ENCODE measurements at places on chromosomes 5 and 9. TPM values are rescaled to one million over a fixed set of nuclear protein-coding genes. Genes with fewer than 3 reads are reported as not detected.

Gene TRIM7
- total RNA-seq: 0.83 TPM

Gene SERF1B
- 10.4 TPM for total RNA-seq

Gene SLC6A3
- not detected for total RNA-seq

Gene PFN3
- not detected for total RNA-seq

Gene PCYOX1L
- total RNA-seq: 7.0 TPM

Gene C9
- total RNA-seq: not detected

Gene ZNF366
- not detected for total RNA-seq

Gene FYB1
- total RNA-seq: not detected

Gene TRIM14
- total RNA-seq: 3.0 TPM

DNA sequence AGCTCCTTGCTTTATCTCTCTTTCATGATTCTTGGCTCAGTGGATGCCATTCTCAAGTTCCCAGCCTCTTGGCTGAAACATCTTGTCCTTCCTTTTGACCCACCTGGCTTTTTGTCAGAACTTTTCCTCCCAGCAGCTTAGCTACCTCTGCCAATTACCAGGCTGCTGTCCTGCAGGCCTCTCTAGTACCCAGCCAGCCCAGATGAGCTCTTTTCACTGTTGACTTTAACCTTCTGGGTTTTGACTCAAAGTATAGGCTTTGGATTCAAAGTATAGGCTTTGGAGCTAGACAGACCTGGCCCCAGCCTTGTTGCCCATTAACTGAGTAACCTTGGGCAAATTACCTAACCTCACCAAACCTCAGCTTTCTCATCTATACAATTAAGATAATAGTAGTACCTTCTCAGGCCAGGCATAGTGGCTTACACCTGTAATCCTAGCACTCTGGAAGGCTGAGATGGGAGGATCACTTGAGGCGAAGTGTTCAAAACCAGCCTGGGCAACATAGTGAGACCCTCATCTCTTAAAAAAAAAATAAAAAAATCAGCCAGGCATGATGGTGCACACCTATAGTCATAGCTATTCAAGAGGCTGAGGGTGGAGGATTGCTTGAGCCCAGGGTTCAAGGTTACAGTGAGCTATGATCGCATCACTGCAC lies 6.6 kb upstream of the TMEFF1 start:
- H3K4me1 ChIP-seq: no peaks in the 10 kb centered on the region
- H3K27ac ChIP-seq: no peak overlapping the region
- no peak overlapping the region for H3K4me3 ChIP-seq
- no peak for DNase-seq
- H3K27me3 ChIP-seq: no peaks in the 10 kb centered on the region

GRCh38 chr9:4883326-4883873 lies 90.7 kb downstream of the RCL1 start:
- no peak for DNase-seq
- no peak overlapping the region for H3K4me3 ChIP-seq
- no peaks in the 10 kb centered on the region for H3K27me3 ChIP-seq
- no peaks in the 10 kb centered on the region for H3K4me1 ChIP-seq

DNA sequence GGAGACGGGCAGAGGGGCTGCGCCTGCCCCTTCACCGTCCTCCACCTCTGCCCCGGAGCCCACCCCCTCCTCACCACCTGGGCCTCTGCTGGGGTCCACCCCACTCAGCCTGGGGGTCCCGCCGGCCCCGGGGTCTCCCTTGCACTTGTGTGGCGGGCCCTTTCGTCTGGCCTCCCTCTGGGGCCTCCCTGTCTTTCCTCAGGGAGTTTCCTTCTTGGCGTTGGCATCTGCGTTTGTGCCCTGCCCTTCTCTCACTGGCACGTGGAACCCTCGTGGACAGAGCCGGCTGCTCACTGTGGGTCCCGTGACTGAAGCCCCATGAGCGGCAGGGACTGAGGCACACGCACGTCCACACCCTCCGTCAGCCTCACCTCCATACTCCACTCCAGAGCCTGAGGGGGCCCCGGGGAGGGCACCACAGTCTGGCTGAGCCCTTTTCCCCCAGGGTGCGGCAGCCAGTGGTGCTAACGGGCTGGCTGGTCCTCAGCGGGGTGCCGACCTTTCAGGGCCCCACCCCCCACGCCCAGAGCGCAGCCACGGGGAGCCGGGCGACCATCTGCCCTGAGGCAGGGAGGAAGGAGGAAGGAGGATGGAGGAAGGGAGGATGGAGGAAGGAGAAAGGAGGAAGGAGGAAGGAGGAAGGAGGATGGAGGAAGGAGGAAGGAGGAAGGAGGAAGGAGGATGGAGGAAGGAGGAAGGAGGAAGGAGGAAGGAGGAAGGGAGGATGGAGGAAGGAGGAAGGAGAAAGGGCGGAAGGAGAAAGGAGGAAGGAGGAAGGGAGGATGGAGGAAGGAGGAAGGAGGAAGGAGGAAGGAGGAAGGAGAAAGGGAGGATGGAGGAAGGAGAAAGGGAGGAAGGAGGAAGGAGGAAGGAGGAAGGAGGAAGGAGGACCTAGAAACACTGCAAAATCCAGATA lies 53.0 kb upstream of the NRARP start:
- peak; percentile 12 for DNase-seq
- no peaks in the 10 kb centered on the region for H3K4me1 ChIP-seq
- H3K36me3 ChIP-seq: no peaks in the 10 kb centered on the region
- no peaks in the 10 kb centered on the region for H3K27me3 ChIP-seq

- no peaks in the 10 kb centered on the region for H3K36me3 ChIP-seq
- peaks cover 4% of the 10 kb centered on the region for H3K27me3 ChIP-seq
- peak; percentile 55 for DNase-seq
- peaks cover 4% of the 10 kb centered on the region for H3K4me1 ChIP-seq
- no peak overlapping the region for H3K4me3 ChIP-seq
- H3K27ac ChIP-seq: no peak overlapping the region
Observed at GRCh38 chr5:74392711-74393351, 247.7 kb downstream of the ENC1 start.

- peak; percentile 37 for DNase-seq
- no peak overlapping the region for H3K27ac ChIP-seq
- peaks cover 7% of the 10 kb centered on the region for H3K4me1 ChIP-seq
Observed at GRCh38 chr5:41083306-41083705, 12.2 kb upstream of the MROH2B start.

DNA sequence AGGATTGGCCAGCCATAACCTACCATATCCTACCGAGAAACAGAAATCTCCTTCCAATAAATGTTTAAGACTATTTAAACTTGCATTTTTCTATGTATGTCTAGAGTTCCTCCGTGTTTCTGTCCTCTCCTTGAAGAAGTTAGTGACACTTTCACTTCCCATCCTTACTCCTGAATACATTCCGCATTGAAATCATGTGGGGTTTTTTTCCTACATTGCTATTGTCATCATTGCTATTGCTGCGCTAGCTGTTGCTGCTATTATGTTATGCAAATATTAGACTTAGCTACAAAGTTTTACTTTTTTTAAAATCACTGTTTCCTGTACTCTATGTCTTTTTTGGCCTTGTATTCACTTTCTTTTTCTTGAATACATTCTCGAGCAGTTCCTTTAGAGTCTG lies 83.3 kb upstream of the NEK6 start:
- peaks cover 29% of the 10 kb centered on the region for H3K27me3 ChIP-seq
- no peaks in the 10 kb centered on the region for H3K4me1 ChIP-seq
- no peak overlapping the region for H3K27ac ChIP-seq
- no peak for DNase-seq
- H3K4me3 ChIP-seq: no peak overlapping the region

DNA sequence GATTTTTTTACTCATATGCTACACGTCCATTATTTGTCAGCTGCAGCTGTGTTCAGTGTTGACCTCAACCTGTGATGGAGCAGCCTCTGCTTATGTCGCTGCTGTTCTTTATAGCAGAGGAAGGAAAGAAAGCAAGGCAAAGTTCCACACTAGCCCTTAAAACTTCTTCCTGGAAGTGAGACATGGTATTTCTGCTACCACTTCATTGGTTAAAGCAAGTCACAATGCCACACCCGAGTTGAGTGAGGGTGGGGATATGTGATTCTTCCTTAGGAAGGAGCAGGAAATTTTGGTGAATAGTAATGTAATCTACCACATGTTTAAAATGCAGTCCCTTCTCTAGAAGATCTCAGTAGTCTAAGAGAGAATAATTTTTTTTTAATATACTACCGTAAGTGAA lies 224.8 kb upstream of the DMRT1 start:
- H3K4me1 ChIP-seq: peaks cover 3% of the 10 kb centered on the region
- H3K36me3 ChIP-seq: no peaks in the 10 kb centered on the region
- DNase-seq: no peak
- no peak overlapping the region for H3K4me3 ChIP-seq

GRCh38 chr9:27771803-27772545 lies 198.7 kb upstream of the C9orf72 start:
- no peaks in the 10 kb centered on the region for H3K36me3 ChIP-seq
- no peak overlapping the region for H3K27ac ChIP-seq
- DNase-seq: no peak
- no peak overlapping the region for H3K4me3 ChIP-seq
- no peaks in the 10 kb centered on the region for H3K4me1 ChIP-seq

DNA sequence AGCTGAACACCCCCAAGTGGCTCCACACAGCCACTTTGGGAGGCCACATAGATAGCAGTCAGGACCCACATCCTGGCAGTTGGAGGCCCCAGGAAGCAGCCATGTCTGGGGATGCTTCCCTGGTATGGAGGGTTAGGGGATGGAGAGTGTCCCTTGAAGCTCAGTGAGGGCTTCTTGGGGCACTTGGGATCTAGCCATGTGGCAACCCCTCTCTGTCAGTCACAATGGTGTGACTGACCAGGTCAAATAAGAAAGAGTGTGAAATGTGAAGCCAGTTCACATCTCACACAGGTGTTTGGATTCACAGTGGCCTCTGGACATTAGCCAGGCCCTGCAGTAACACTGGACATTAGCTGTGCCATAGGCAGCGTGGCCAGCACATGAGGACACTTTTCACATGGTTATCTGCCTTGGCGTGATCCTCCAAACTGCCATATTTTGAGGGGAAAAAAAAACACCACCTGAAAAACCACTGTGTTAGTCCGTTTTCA lies 53.9 kb upstream of the IL17B start:
- DNase-seq: no peak
- no peak overlapping the region for H3K4me3 ChIP-seq
- no peak overlapping the region for H3K27ac ChIP-seq
- peaks cover 31% of the 10 kb centered on the region for H3K36me3 ChIP-seq

GRCh38 chr9:117180896-117181445 lies 233.9 kb downstream of the ASTN2 start:
- H3K36me3 ChIP-seq: no peaks in the 10 kb centered on the region
- no peaks in the 10 kb centered on the region for H3K27me3 ChIP-seq
- H3K4me1 ChIP-seq: no peaks in the 10 kb centered on the region
- H3K27ac ChIP-seq: no peak overlapping the region
- H3K4me3 ChIP-seq: no peak overlapping the region

DNA sequence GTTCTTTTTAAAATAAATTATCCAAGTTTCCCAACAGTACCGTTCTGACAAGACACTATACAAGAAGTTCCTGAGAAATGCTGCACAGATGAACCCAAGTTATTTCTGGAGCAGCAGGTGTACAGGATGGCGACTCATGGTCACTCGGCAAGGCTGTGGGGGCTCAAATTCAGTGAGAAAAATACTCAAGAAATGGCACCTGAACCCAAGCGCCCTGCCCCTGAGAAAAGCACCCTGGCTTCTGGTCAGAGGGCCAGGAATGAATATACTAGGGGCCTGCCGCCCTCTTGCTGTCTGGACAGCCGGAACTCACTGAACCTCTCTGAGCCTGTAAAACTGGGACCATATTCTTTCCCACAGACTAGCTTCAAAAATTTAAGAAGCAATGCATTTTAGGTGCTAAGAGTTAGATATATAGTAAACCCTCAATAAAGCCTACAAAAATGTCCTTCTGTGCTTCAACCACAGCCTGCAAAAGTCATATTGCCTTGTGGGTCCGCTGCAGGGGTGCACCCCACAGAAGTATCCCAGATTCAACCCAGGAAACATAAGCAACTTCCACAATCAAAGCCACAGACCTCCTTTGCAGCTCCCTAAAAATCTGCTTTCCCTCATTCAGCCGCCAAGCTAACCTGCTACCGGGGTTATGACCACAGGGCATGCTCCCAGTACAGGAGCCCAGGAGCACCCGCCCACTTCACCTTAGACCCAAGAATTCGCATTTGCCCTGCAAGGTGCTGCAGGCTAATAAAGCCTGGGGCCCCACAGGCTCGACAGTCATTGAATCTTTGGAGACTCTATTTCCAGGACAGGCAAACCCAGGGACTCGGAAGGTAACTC lies 1.4 kb downstream of the RAPGEF1 start:
- no peaks in the 10 kb centered on the region for H3K27me3 ChIP-seq
- peak overlapping the region; percentile 81 for H3K4me3 ChIP-seq
- no peak for DNase-seq
- H3K4me1 ChIP-seq: peaks cover 25% of the 10 kb centered on the region

GRCh38 chr9:126148994-126149393 lies 177.6 kb upstream of the MVB12B start:
- no peak overlapping the region for H3K27ac ChIP-seq
- H3K4me3 ChIP-seq: no peak overlapping the region
- H3K4me1 ChIP-seq: no peaks in the 10 kb centered on the region
- H3K27me3 ChIP-seq: peaks cover 32% of the 10 kb centered on the region

- DNase-seq: no peak
- H3K27me3 ChIP-seq: peaks cover 31% of the 10 kb centered on the region
Observed at GRCh38 chr5:14614490-14614889, 32.9 kb downstream of the OTULINL start.

DNA sequence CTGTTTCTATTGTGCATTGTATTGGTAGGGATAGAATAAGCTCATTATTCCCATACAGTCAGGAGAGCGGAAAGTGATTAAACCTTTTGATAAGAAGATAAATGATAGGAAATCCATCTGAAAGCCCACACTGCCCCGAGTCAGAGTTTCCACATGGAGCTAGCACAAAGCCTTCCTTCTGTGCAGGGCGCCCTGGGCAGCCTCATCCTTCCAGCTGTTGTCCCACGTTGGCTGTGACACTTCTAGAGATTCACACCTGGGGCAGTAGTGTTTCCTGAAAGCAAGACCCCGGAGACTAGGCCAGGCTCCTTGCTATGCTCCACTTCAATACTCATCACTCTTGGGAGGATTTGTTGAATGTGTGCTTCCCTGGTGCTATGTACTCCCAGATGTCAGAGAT lies 172.4 kb downstream of the SEMA6A start:
- H3K4me1 ChIP-seq: no peaks in the 10 kb centered on the region
- H3K4me3 ChIP-seq: no peak overlapping the region
- H3K36me3 ChIP-seq: no peaks in the 10 kb centered on the region
- DNase-seq: no peak
- no peaks in the 10 kb centered on the region for H3K27me3 ChIP-seq

DNA sequence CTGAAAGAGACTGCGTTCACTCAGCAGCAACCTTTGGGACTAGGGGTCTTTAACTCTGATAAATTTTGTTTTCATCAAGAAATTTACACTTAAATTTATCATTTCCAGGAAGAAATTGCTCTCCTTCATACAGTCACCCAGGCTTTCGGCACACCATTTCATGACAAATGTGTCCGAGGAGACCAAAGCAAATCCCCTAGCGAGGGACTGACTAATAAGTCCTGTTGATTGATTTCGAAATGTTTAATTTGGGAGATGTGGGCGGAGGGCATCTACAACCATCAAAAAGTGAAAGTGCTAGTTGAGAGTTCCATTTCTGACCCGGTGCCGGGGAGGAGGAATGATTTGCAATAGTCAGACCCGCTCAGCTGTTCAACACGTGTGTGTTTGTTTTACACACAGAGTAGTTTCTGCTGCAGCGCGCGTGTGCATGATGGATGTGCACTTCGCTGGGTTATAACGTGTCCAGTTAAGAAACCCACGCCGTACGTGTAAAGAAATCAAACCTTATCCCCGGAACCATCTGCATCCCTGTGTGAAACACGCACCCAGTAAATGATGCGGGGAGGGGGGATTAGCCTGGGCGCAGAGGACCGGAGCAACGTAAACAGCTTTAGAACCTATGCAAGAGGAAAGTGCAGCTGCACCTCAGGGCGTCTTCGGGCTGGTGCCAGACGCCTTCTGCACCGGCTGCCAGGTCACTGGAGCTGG lies 845 bp upstream of the NR4A3 start:
- no peaks in the 10 kb centered on the region for H3K36me3 ChIP-seq
- H3K27ac ChIP-seq: peak overlapping the region; percentile 52
- peak overlapping the region; percentile 78 for H3K4me3 ChIP-seq
- peak; percentile 89 for DNase-seq
- no peaks in the 10 kb centered on the region for H3K27me3 ChIP-seq
- peaks cover 3% of the 10 kb centered on the region for H3K4me1 ChIP-seq
